ENCODE measurements at places on chromosomes 4 and X.

DNA sequence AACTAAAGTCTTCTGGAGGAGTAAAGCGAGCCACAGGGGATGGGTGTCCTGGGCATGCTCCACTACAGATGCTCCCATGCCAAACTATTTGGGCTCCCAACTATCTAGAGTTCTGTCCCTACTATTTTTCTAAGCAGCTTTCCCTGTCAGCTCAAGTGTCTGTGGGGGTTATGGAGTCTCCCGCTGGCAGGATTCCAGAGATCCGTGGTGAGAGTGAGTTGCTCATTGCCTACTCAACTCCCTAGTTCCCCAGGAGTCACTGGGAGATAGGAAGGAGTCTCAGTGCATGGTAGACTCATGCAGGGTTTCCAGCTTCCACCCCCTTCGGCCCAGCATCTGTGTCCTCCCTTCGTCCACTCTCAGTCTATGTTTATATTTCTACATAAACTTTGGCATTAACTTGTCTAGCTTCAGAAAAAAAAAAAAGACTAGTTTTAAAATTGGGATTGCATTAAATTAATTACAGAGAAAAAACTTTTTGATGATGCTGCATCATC, 55.1 kb upstream of the INPP4B start:
- no peak for DNase-seq

DNA sequence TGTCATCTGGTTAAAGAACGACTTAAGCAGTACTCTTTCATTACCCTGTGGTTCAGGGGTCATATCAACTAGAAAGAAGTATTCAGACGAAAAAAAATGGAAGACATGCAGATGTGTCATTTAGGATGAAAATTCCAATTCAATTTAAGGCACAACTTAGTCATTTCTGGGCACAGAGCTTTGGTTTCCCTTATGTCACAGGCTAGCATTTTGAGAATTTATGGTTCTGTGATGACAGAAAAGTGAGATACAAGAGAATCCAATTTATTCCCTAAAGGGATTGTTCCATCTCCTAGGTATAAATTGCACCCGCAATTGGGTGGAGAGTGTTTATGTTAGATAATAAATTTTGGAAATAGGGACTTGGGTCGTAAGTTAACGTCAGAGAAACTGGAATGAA, 306.6 kb downstream of the STK32B start:
- DNase-seq = no peak

DNA sequence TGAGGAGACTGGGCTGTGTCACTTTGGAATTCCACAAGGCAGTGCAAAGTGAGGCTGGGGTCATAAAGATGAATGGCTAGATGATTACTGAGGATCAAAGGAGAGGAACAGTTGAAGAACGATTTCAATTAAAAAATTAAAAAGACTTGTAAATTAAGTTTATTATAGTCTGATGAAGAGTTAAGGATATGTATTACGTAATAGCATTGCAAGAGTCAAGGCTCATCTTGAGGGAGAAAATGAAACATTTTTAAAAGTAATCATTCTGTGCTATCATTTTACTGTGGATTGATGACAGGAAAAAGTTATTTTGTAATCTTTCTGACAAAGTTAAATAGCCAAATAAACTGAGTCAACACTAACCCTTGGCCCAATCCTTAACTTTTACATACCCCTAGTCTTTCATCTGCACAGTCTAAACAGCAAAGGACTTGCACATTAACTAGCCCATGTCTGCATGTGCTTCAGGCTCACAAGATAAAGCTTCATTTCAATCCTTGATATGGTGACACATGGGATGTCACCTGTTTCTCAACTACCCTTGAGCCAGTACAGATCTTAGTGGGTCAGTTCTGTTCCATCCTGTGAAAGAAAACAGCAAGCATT, 465.5 kb upstream of the CTSO start:
- DNase-seq = no peak

DNA sequence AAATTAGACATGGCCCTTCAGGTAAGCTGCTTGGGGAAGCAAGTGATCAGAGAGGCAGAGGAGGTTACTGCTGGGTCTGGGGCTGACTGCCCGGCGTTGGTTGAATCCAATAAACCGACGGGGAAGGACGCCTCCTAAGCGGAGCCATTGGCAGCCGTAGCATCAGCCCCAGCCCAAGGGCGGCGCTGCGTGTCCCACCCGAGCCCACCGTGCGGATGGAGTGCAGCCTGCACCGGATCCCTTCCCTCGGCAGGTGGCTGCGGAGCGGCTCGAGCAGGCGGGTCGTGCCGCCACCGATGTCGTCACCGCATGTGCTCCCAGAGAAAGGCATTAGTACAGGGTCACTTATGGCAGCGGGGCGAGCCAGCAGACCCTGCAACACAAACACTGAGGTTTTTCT, 82.1 kb downstream of the ALPK1 start:
- no peak for DNase-seq

- no peak for DNase-seq
Measured at GRCh38 chrX:9326369-9326768, 138.5 kb upstream of the TBL1X start.

- peak; percentile 35 for DNase-seq
Measured at GRCh38 chrX:70262952-70263567, 3.1 kb upstream of the P2RY4 start.

DNA sequence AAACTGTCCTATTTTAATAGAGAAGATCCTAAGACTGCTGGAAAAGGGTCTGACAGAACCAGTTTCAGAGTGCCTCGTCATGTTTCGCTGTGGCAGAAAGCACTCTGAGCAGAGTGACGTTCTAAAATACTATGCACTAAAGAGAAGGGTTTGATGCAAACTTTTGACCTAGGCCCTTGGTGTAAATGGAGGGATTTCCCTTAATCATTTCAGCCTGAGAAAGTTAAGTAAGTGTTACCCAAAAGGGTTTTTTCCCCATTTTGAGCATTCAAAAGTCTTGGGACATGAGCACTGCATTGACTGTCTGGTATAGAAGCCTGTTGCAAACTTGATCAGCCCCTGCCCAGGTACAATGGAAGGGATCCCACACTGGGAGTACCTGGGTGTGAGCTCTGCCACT, 157.5 kb upstream of the ATOH1 start:
- DNase-seq = no peak

DNA sequence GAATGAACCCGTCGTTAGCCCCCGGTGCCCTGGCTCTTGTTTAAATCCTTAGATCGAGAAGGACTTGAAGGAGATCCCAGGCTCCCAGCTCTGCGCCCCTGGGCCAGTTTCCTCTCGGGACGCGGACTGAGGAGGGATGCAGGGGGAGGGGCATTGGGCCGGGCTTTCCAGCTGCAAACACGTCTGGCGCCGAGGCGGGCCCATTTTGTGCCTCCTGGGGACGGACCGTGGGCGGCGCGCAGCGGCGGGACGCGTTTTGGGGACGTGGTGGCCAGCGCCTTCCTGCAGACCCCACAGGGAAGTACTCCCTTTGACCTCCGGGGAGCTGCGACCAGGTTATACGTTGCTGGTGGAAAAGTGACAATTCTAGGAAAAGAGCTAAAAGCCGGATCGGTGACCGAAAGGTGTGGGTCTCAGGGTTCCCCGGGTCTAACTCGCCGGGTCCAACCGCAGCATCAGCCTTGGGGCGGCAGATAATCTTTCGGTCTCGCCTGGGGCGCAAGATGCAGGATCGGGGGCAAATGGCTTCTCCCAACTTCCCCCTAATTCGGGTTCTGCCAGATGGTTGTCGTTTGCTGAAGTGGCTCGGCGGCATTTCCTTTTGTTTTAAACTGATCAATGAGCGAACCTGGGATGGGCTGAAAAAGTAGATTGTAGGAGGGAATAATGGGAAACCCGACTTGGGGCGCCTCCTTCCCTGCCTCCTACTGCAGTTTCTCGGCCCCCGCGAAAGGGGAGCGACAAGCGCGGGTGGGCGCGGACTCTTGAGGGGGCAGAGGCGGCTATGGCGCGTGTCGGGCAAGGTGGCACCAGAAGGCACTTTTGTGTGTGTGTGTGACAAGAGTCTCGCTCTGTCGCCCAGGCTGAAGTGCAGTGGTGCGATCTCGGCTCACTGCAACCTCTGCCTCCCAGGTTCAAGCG, 2.9 kb downstream of the PDGFRA start:
- DNase-seq = no peak

DNA sequence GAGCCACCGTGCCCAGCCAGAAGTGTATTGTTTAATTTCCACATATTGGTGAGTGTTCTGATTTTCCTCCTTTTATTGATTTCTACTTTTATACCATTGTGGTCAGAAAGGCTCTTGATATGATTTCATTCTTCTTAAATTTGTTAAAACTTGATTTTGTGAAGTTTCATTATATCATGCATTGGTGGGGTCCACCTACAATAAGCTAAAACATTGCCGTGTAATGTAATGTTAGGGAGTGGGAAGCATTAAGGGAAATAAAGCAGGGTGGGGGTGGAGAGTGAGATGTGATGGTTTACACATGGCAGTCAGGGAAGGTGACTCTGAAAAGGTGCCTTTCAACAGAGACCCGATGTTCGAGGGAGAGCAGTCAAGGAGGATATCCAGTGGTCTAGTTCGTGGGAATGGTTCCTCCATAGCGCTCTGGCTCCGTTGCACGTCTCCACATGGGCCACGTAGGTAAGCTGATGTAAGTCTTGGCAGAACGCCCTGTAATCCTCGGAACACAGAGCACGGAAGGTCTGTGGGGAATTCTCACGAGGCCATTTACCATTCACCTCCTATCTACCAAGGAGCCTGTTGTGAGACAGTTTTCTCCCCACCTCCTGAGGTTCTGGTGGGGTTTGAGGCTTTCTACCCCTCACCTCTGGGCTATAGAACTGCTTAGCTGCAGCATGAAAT, 7.7 kb upstream of the WDR13 start:
- no peak for DNase-seq

DNA sequence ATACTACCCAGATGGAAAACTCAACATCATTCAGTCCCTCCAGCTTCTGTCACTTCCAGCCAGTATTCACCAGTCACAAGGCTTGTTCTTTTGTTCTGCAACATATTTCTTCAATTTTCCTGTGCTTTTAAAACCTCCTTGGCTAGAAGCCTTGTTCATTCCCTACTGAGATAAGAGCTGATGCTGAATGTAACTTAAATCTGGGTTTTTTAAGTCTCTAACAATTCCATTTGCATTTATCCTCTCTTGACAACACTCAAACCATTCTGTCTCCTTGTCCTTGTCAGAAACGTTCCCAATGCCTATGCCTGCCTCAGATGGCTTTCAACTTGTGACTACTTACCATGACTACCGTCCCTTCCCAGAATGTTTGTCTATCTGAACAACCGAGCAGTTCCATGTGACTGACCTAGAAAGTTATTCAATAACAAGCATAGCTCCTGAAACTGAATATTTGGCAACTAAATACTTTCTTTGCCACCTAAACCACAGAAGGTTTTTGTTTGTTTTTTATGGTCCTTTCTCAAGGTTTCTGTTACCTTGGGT, 682.9 kb upstream of the GALNTL6 start:
- no peak for DNase-seq

GRCh38 chrX:22634751-22635150, 362.0 kb downstream of the CBLL2 start:
- DNase-seq = no peak

- no peak for DNase-seq
Measured at GRCh38 chrX:102043380-102043779, 82.1 kb upstream of the TCEAL2 start.

DNA sequence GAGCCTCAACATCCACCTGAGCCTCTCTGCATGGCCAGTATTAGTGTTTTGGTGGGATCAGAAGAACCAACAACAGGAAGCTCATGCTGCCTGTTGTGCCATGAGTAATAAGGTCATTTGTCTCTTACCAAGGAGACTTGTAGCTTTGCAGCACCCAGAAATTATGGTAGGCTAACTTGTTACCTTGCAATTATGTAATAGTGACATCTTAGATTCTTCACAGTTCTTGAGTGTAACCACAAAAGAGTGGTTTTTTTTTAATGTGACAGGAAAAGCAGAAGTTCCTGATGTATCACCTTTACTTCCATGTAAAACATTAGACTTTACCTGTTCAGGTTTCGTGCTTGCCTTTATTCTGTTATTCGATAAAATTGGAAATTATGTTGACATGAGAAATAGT, 263.9 kb upstream of the CXXC4 start:
- no peak for DNase-seq

- DNase-seq = no peak
Measured at GRCh38 chr4:71709961-71710360, 73.9 kb downstream of the GC start.

DNA sequence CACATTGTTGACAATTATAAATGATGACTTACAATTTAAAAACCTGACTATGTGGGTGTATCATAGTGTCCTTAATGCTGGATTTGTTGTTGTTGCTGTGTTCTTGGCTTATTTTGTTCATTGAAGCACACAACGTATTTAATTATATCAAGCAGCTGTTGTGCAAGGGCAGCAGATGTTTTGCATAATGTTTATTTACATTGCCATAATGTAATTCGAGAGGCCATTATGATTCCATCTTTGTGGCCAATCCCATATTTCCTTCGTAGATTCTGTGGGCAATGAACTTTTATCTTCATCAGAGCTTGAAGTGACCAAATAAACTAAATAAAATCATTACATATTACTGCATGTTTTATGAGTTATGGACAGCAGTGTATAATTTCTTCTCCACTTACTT, 422.6 kb upstream of the GALNTL6 start:
- DNase-seq = no peak

DNA sequence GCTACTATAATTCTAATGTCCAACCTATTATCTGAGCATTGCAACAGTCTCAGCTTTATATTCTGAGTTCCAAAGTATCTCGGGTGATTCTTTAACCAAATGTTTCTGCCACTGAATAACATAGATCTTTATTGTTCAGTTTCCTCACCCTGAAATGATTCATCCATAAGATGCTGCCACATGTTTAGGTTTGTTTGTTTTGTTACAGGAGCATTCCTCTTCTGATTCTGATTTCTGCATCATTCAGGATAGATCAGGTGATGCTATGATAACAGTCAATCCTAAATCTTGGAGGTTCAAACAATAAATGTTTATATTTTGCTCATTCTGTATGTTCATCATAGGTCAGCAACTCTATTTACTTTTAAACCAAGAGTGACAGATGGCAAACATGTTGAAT, 927.6 kb downstream of the PCDH7 start:
- no peak for DNase-seq

DNA sequence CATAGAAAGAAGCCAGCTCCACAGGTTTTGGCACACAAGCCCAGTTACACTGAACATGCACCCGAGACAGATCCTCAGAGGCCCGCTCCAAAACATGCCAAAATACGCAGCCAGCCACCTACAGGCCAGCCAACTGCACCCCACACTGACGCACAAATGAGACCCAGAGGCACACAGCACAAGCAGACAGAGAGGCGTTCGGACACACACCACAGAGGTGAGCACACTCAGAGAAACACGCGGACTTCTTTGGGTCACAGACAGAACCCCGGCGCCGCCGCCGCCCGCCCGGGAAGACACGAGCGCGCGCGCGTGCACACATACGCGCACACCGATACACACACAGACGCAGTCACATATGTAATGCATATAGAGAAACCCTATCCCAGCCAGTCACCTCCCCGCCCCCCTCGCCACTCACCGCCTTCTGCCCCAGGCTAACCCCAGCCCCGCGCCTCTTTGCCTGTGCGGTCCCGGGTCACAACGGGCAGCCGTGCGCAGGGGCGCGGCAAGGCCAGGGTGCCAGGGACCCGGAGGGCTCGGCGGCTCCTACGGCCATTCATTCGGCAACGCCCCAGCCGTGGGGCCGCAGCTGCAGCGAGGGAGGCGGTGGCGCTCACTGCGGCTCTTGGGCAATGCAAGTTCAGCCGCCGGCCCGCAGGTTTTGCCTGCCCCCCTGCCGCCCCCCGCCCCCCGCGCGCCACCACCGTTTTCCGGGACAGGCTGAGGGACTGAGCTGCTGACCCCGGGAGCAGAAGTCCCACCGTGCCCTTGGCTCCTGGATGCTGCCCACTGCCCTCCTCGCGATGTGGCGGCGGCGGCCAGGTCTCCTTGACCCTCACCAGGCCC, 553 bp downstream of the SEPTIN6 start:
- DNase-seq = peak; percentile 78
